ENCODE measurements at places on chromosomes 12 and 14.

DNA sequence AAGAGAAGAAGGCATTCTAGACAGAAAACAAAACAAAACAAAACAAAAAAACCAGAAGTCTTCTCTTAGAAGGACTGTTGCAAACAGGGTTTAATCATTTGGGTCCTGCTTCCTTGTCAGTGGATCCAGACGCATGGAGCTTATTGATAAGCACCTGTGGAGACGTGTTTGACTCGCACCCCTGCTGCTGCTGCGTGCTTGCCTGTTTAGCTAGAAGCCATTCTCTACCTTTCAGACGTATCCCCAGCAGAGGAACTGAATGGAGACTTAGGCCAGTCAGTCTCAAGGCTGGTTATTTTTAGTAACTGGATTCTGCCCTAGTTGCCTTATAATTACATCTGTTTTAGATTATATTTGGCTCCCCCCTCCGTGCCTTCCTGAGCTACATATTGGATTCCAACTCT, 186.1 kb upstream of the EEA1 start:
- peak; percentile 74 for DNase-seq

DNA sequence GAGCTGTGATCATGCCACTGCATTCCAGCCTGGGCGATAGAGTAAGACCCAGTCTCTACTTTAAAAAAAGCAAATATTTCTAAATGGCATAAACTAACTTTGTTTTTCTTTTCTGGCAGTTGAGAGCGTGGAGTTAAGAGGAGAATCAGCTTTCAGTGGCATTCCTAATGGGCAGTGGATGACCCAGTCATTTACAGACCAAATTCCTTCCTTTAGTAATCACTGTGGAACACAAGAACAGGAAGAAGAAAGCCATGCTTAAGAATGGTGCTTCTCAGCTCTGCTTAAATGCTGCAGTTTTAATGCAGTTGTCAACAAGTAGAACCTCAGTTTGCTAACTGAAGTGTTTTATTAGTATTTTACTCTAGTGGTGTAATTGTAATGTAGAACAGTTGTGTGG, 21.2 kb downstream of the TDG start:
- peak; percentile 10 for DNase-seq

DNA sequence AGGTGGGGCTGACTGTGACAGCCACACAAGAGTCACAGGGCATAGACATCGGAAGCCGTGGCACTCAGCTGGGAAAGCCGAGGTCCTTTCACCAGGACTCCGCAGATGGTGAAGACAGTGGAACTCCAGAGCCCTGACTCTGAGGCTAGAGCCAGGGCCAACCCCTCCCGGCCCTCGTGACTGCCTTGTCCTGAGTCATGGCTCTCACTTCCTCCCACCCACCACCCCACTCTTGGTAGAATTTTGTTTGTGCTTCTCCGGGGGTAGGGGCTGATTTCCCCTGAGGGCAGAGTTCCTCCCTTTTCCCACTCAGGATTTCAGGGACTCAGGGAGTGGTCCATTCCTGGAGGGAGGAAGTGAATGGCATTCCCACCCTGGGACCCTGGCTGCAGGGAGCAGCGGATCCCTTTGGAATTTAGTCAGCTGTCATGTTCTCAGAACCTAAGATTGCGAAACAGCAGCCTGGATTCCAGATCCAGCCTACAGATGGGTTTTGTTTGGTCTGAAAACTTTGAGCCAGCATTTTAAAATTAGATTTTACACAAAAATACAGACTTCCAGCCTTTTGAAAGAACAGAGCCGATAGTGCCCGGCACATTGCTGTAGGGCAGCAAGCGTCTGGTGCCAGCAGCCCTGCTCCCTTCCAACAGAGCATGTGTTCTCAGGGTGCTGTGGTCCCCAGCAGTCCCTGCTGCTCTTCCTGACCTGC, 50.7 kb downstream of the TPCN1 start:
- DNase-seq: peak; percentile 96

GRCh38 chr14:99964979-99965378, 100.2 kb upstream of the EVL start:
- DNase-seq: no peak

- DNase-seq: no peak
These were observed 2.6 kb downstream of the WSCD2 start for GRCh38 chr12:108131657-108132126.

DNA sequence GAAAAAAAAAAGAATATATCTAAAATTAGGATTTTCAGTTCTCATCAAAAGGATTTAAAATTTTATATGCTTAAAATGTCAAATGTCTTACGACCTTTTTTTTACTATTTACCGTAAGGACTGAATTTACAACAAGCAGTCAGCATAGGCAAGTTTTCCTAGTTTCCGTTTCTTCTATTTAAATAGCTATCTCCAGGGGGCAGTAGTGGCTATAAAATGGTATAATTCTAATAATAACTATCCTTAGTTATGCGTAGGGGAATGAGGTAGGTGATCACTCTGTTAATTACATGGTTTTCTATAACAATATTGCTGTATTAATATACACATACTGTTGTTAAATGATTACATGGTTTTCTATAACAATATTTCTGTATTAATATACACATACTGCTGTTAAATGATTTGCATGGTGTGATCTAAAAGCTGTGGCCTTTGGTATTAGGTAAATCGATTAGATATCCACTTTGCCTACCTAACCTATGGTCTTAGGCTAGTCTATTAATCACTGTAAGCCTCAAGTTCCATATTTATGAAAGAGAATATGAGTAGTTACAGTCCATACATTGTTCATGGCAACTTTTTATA, 217.7 kb upstream of the PDZRN4 start:
- DNase-seq: no peak

- DNase-seq: no peak
These were observed 475.6 kb upstream of the MIS18BP1 start for GRCh38 chr14:45728434-45729225.

All from GM03348 (cell line).